IPS DF 19.7 (cell line): ENCODE measurements at places on chromosomes 4 and X.

GRCh38 chr4:188680004-188680666, 540.9 kb downstream of the TRIML1 start:
- no peak for DNase-seq

DNA sequence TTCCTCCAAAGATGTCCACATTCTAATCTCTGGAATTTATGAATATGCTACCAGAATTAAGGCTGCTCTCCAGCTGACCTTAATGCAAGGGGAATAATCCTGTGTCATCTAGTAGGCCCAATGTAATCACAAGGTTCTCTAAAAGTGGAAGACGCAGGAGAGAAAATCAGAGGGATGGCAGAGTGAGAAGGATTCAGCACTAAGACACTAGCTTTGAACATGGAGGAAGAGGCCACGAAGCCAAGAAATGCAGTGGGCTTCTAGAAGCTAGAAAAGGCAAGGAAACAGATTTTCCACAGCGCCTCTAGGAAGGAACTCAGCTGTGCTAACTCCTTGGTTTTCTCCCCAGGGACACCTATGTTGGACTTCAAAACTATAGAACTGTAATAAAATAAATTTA, 240.7 kb upstream of the TRAM1L1 start:
- no peak for DNase-seq

- no peak for DNase-seq
Observed at GRCh38 chr4:61590881-61591280, 390.8 kb downstream of the ADGRL3 start.

DNA sequence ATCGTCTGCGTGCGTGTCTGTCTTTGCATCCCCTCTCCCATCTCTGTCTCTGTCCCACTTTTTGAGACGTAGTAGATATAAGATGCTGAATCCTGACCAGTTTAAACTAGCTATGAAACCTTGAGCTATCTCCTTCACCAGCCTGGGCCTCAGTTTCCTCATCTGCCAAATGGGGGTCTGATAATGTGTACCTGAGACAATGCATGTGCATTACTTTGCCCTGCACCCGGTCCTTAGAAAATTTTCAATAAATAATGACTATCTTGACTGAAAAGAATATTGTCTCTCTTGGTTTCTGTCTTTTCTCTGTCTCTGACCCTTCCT, 602 bp downstream of the KANTR start:
- DNase-seq = no peak

DNA sequence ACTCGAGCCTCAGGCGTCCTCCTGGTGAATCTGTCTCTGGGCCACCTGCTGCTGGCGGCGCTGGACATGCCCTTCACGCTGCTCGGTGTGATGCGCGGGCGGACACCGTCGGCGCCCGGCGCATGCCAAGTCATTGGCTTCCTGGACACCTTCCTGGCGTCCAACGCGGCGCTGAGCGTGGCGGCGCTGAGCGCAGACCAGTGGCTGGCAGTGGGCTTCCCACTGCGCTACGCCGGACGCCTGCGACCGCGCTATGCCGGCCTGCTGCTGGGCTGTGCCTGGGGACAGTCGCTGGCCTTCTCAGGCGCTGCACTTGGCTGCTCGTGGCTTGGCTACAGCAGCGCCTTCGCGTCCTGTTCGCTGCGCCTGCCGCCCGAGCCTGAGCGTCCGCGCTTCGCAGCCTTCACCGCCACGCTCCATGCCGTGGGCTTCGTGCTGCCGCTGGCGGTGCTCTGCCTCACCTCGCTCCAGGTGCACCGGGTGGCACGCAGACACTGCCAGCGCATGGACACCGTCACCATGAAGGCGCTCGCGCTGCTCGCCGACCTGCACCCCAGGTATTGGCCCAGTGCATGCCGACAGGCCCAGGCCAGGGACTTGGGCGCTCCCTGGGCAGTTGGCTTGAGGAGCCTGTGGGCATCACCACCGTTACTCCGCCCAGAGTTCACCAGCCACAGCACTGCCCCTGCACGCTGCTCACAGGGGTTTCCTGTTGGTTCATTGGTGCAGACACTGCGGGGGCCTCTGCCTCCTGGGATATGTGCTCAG, 1.1 kb downstream of the GPR78 start:
- no peak for DNase-seq
